ENCODE measurements at places on chromosomes 2 and 18.

- DNase-seq: no peak
Measured at GRCh38 chr2:67834482-67834881, 228.3 kb downstream of the C1D start.

GRCh38 chr18:48615566-48616401, 77.0 kb downstream of the CTIF start:
- no peak for DNase-seq

DNA sequence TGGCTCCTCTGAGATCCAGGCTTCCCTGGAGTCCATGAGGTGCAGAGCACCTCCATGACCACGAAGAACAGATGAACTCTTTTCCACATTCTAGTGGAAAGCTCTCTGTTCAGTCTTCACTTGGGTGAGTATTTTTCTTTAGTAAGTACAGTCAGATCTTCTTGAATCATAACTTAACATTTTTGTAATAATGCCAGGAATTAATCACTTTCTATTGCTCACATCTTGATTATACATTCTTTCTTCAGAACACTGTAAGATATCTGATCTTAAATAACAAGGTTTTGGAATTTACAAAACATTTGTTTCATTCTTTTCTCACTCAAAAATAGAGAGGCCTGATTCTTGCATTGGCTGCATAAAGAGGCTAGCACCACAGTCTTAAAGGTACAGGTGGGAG, 45.4 kb upstream of the RND3 start:
- DNase-seq: no peak

GRCh38 chr18:24585996-24586566, 125.6 kb downstream of the HRH4 start:
- no peak for DNase-seq

DNA sequence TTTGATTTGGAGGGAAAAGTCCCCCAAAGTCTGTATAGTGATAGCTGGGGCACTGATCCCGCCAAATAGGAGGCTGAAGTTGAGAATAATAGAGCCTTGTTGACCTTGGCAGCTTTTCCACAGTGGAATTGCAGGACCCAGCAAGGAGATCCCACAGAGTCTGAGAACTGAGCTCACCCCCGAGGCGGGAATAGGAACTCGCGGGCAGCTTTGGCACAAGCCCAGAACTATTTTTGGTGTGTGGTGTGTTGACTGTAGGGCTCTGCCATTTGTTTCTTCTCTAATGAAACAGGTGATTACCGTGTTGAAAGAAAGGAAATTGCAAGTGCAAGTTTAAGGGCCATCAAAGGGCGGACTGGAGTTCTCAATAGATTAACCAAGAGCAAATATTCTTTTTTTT, 34.0 kb downstream of the SH3RF3 start:
- no peak for DNase-seq

DNA sequence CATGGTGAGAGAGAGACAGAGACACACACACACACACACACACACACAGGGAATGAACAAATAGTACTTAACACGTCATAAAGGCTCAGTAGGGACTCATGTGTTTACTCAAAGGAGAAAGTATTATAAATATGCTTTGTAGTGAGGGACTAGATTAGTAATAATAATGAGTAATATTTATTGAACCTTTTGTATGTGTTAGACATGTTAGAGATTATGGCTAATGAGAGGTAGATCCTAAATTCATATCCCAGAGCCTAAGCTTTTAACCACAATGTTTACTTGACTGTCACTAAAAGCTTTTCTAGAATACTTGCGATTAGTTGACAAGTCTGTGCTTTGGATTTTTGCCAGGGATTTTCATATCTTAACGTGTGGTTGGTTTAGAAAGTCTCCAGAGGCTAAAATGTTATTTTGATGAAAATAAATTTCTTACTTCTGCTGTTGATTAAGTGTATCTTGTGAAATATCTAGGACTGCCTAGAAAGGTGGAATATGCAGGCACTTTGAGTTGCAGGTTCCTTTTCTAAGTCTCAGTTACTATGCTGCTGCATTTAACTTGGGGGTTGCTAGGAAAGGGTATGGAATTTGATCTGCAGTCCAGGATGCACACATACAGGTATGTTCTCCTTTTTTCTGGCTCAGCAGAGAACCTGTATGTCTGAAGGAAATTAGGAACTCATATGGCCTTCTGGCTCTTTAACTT, 64.5 kb downstream of the UBR3 start:
- DNase-seq: no peak

GRCh38 chr2:3581367-3582262, 6.6 kb downstream of the RPS7 start:
- DNase-seq: no peak

DNA sequence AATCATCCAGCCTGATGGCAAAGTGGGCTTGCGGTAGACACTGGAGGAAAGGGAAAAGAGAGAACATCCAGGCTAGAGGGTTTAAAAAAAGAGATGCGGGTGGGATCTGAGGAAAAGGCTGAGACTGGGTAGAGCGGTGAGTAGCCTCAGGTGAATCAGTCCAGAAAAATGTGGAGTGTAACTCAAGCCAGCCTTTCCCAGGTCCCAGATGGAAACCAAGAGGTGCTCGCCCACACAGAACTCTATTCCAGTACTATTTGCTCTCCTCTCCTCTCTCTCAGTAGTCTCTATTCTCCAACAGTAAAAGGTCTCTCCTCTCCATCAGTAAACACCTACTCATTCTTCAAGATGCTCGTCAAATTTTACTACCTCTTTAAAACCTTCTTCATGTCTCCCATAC, 38.3 kb upstream of the NRP2 start:
- no peak for DNase-seq

Data from activated CD8-positive, alpha-beta memory T cell treated with anti-CD3 and anti-CD28 coated beads for 48 hours (primary cell).